ENCODE measurements at places on chromosomes 4 and X. TPM values are rescaled to one million over a fixed set of nuclear protein-coding genes. Genes with fewer than 3 reads are reported as not detected.

Gene FRMD7
- total RNA-seq, result not detected

DNA sequence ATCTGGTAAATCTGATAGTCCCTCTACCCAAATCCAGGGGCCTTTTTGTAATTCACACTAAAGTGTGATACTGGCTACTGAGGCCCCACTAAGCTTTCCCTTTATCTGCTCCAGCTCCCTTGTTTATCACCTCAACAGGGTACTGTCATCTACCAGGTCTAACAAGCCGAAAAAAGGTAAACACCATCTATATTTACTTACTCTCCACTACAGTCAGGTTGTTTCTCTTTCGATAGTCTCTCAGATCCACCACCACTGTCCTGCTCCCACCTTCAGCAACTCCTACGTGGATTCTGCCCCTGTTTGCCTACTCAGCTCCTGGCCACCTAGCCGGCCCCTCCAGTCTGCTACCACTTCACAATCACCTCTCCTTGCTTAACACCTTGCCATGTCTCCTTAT, 3.3 kb downstream of the ITIH6 start:
- DNase-seq, result no peak

Gene EOLA2
- total RNA-seq, result 12.9 TPM

GRCh38 chr4:13782231-13782630, 154.7 kb upstream of the BOD1L1 start:
- DNase-seq, result no peak

DNA sequence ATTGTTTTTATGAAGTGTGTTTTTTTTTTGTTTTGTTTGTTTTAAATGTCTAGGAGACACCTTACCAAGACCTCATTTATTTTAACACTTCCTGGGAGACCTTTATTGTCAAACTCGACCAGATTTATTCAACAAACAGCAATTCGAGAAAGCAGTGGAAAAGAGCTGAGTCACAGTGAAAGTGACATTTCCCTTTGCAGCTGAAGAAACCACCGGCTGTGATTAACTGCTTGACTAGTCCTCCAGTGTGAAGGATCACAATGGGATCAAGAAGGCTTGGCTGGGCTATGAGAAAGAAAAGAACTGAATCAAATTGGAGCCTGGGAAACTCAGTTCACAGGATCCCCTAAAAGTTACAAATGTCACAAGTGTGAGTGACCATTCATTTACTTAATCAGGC, 11.9 kb upstream of the ADH7 start:
- DNase-seq, result no peak

Gene MMAA
- total RNA-seq, result 12.5 TPM

DNA sequence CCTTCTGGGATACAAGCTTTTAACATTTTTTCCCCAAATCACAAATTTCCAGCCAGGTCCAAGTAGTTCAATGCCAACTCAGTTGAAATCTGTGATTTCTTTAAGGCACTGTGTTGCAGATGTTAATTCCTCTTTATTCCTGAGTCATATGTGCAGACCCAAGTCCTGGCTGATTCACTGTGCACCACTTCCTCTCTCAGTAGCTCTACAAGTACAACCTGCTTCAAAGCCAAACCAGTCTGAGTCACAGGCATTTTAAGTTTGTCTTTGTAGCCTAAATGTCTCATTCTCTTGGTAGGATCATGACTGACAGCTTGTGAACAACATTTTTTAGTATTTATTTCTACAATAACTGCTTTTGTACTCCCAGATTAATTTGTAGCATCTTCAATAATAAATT, 165.6 kb upstream of the S100G start:
- no peak for DNase-seq

DNA sequence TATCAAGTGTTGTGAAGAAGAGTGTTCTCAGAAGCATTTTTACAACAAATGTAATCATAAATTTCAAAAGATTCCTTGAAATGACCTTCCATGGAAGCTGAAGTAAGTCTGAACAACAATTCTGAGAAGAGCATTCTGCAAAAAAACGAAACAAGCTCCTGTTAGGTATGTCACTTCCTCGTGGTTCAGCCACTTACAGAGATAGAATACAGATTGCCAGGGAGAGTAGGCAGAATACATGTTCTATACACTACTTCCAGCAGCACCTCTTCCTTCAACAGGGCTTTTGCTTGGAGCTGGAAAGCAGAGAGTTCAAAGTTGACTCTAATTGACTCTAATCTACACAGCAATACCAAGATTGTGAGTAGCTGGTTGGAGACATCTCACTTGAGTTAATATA, 274.5 kb downstream of the ADGRA3 start:
- DNase-seq, result no peak

- no peak for DNase-seq
Observed at GRCh38 chr4:118277243-118277642, 75.6 kb downstream of the PRSS12 start.

DNA sequence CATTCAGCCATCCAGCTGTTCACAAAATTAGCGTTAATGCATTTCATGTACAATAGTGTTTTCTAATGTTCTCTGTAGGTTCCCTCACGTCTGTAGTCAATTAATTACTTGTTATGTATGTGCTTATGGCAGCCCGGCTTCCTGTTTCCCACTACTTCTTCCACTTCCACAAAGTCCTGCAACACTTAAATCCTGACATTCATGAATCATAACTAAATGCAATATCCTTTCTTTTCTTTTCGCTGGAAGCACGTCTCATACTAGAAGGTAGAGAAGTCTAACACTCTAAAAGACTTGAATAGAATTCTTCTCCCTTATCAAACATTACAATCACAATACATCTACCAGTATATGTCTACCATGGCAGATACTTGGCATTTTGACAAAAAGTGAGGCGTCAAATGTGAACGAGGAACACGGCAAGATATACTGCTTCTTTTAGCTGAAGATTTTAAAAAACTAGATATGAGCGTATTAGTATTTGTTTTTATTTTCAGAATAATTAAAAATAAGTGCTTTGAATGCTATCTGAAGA, 239.0 kb upstream of the DIAPH2 start:
- DNase-seq, result no peak

Gene FGA
- 0.45 TPM for total RNA-seq

Gene SPANXC
- not detected for total RNA-seq

Gene NDST3
- 47.4 TPM for total RNA-seq

DNA sequence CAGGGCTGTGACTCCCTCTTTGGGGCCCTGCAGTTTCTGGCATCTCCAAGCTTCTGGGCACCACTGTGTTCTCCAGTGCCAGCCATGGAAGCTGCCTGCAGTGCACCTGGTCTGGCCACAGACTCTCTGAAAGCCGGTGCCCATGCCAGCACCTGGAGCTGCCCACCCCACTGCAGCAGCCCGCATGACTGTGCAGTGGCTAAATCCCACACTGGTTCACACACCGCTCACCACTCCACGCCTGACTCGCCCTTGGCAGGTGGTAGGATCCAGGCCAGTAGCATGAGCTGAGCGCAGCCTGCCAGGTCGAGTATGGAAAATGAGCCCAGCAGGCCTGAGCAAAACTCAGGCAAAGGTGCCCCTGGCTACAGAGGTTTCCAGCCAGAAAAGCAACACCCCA, 72.8 kb upstream of the INTU start:
- no peak for DNase-seq

Gene NAA11
- total RNA-seq, result not detected

GRCh38 chr4:3797831-3798790, 31.9 kb downstream of the ADRA2C start:
- no peak for DNase-seq

Gene NHSL2
- total RNA-seq, result 5.4 TPM
